ENCODE measurements at places on chromosomes 2 and 18. TPM values are rescaled to one million over a fixed set of nuclear protein-coding genes. Genes with fewer than 3 reads are reported as not detected.

DNA sequence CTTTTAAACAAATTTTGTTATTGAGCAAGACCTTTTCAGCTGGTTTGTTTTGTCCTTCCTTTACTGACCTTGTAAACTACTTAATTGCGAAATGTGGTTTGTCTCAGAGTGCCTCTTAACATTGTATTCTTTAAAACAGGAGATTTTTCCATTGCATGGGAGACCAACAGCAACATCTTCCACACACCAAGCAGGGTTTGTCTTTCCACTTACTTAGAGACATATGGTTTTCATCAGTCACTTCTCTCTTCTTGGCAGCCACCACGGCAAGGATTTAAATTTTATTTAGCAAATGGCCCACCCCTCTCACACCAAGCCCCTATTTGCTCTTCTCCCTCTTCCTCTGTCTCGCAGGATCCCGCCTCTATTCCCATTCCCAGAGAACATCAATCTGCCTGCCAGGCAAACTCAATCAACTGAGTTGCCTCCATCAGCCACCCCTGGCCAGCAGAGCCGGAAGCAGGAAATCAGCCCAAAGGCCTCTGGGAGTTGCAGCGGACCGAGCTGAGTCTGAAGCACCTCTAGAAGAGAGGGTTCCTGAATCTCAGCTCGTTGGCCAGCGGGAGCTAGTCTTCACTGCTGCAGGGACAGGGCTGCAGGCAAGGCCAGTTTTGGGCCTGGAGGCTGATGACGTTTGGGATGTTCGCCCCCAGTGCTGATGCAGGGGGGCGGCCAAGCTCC is 11.3 kb upstream of the CIB4 start:
- peak; percentile 30 for DNase-seq

DNA sequence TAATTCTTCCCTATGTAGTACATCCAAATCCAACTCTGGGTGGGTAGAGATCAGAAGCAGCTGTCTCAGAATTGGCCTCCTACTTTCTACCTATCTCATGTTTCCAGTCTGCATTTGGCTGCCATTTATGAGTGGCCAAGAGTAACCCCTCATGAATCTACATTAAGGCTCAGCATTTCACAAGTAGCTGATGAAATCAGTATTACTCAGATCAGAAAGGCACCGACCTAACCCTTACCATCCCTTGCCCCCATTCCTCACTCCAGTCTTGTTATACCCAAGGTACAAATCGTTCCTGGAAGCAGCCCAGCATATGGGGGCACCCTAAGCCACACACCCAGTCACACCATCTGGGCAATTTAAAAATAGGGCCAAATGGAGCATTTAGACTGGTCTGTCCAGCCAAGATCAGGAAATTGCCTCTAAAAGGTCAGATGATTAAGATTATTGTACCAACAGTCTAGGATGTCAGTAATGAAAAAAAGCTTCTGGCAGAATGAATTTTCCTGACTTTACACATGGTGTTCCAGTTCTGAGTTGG is 37.1 kb downstream of the CD28 start:
- no peak for DNase-seq

- peak; percentile 68 for DNase-seq
Measured at GRCh38 chr2:85744741-85745601, 8.8 kb upstream of the ATOH8 start.

- peak; percentile 46 for DNase-seq
Measured at GRCh38 chr2:10226038-10226724, 76.5 kb upstream of the HPCAL1 start.

DNA sequence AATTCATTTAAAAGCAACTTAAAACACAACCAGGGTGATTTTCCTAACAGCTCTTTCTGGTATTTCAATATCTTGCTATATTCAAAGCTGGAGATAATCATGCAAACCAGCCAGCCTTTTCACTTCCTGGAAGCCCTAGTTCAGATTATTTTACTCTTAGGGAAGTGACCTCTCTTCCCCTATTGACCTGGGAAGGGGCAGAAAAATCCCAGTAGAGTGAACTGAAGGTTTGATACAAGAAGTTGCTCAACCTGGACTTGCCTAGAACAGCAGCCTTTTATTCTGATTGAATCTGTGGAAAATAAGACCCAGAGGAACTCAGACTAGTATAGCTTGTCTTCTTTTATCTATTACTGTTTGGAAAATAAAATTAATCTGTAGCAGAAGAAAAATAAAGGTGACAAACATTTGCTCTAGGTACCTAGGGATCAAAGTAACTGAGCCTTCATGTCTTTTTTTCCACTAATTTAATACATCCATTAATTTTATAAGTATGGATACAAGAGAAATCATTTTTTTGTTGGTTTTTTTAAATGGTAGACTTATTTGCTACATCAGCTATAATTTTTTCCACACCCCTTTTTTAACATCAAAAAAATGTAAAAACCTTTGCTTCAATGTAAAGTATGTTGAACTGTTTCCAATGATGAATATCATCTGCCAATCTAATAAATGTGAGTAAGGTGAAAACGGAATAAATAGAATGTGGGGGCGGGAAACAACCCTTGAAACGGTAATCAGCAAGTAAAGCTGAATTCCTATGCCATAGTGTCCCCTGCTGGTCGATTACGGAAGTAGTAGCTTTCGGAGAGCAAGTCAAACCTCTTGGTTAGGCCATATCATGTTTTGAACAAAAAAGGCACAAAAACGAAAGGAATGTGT is 629.9 kb downstream of the NRXN1 start:
- DNase-seq = no peak

DNA sequence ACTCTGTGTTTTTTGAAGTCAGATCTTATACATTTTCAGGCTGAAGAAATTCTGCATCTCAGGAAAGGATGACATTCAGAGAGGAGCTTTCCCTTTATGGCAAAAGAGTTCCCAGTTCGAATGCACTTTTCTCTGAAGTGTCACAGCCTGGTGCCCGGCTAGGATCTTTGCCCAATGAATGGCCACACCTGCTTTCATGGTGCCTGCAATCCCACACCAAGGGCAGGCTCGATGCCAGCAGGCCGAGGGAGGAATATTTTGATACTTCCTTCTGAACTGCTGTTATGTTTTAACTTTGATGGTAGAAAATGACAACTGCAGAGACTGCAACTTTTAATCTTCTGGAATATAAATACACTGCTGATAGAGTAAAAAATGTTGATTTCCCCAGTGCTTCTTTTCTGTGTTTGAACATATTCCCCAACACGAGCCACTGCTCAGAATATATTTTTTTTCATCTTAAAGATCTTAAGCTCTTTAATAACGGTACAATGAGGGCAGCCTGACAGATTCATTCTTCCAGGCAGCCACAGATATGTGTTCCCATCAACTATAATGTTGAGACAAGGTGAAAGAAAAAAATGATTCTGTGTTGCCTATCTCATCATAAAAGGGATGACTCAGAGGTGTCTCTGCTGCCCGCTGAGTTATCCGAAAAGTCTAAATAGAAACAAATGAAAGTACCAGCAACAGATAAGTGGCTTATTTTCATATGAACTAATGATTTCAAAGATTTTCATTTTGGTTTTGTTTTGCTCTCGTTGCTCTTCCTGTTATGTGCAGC is 848.5 kb downstream of the DCDC2C start:
- DNase-seq = no peak

DNA sequence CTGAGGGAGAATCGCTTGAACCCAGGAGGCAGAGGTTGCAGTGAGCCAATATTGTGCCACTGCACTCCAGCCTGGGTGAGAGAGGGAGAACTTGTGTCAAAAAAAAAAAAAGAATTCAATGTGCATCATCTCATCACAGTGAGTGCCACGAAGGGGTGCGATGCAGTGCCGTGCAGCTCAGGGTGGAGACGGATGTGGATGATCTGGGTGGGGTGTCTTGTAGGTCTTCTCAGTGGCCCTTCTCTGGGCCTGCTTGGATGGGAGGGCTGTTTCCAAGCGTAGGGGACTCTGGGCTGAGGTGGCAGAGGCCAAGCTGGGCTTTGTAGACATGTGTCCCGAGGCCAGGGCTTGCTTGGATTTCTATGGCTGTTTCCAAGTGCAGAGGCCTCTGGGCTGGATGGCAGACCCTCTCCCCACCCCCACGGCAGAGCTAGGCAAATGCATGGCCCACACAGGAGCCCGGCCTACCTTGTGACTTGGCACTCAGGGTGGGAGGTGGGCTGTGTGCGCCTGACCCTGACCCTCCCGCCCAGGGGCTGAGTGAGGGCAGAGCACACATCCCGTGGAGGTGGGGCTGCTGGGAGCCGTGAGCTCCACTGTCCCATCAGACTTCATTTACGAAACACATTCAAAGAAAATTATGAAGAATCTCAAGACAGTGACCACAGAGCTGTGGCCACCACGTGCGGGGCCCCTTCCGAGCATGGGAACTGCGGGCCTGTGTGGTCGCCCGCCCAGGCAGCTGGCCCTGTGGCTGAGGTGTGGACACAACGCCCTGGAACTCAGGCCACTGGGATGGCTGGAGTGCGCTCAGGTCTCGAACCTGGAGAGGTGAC is 76.4 kb downstream of the ASB1 start:
- DNase-seq = no peak

- DNase-seq = no peak
Measured at GRCh38 chr2:39069136-39069515, 51.7 kb downstream of the SOS1 start.

- DNase-seq = no peak
Measured at GRCh38 chr2:128756365-128756717, 437.7 kb upstream of the HS6ST1 start.

DNA sequence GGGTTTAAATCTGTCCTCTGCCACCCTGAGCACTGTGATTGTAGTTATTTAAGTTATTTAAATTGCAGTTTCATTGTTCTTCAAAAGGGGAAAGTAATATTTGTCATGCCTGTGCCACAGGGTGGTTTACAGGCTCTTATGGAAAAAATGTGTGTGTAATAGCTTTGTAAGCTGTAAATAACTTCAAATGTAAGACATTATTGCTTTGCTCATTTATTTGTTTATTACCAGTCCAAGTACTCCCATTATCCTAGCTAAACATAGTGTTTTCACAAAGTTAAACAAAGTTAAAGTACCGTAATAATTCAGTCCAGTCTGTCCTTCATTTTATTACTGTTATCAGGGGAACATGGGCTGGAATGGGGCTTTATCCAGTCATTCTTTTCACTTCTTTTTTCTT is 43.4 kb upstream of the IGFBP2 start:
- no peak for DNase-seq

DNA sequence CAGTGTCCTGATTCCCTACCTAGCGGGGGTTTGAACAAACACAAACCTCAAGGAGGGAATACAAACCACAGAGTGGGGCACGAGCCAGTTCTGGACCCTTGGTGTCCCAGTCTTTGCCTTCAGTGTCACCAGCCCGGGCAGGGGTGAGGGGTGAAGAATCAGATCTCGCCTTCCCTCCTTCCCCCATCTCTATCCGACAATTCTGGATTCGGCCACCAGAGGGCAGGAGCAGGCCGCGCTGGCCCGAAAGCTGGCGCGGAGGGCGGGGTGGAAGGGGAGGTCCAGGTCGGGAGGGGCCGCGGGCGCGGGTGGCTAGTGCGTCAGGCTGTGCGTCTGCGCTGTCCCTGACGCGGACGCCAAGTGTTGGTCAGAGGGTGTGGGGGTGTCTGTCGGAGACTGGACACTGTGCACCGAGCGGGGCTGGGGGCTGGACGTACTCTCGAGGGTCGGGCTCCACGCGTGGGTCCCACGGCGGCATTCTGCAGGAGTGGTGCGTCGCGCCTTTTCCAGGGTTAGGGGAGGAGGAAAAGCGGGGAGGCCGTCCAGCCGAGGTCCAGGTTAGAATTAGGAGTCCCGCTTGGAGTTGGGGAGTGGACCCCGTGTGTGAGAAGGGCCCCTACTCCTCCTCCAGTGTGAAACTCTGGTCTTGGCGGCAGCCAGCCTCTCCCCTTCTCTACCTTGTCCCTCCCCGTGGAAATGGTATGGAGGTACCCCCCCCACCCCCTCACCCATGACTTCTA is 2.9 kb upstream of the CRYBA2 start:
- peak; percentile 74 for DNase-seq

- DNase-seq = no peak
Measured at GRCh38 chr2:241947004-241947350, 77.4 kb downstream of the RTP5 start.

DNA sequence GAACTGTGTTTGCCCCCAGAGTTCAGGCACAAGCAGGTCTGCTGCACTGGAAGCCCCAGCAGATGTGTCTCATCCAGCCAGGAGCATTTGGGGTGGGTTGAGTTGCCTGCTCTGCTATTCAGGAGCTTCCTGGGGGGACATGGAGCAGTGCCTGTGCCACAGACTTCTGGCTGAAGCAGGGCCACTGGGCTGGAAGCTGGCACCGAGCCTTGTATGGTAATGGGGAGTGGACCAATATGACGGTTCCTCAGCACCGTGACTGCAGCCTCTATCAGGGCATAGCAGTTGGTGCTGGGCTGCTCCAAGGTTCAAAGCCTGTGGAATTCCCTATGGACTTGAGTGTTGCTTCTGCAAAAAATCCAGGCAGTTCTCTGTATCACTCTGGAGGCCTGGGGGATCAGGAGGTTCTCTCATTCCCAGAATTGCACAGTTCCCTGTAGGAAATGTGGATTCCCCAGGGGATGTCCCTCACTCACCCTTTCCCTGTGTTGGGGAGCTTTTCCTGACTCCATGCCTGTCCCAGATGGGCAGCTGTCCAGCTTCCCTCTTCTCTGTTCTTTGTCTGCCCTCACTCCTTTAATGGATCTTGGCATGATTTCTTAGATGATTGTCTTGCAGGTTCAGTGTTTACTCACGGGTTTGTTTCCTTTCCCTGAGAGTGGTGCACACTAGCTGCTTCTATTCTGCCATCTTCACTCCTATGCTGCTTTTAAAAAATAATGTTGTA is 37.2 kb upstream of the THSD7B start:
- no peak for DNase-seq

GRCh38 chr2:199160677-199161465 is 296.9 kb downstream of the SATB2 start:
- no peak for DNase-seq

GRCh38 chr18:64032312-64032711 is 62.4 kb downstream of the SERPINB8 start:
- no peak for DNase-seq

DNA sequence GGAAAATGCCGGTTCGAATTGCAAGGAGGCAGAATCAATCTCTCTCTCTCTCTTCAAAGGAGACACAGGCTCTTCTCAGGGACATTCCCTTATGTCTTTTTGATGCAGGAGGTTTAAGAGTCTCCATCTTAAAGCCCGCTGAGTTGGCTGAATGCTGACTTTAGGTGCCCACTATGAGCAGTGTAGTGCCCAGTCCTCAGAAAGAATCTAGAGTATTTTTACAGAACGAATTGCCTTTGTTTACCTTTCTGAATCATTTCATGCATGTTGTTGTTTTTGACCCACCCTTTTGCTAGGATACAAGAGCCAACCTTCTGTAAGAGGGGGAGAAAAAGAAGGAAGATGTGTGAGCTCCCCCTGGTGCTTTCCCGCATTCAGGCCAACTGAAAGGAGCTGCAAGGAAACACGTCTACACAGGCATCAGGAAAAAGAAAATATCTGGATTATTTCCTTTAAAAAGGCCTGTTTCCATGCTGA is 193.5 kb upstream of the TCF4 start:
- peak; percentile 63 for DNase-seq

RELCH gene
- total RNA-seq = 41.5 TPM

COL4A4 gene
- 4.1 TPM for total RNA-seq

CAPN14 gene
- total RNA-seq = 0.14 TPM

SULT1C2 gene
- not detected for total RNA-seq

KLHL41 gene
- not detected for total RNA-seq

MOB1A gene
- total RNA-seq = 114 TPM

CYRIA gene
- 8.6 TPM for total RNA-seq

ACMSD gene
- not detected for total RNA-seq

YWHAQ gene
- total RNA-seq = 266 TPM
